Naive thymus-derived CD8-positive, alpha-beta T cell (primary cell): ENCODE measurements at places on chromosomes 5 and 9. TPM values are rescaled to one million over a fixed set of nuclear protein-coding genes. Genes with fewer than 3 reads are reported as not detected.
A peak's percentile ranks its signal among the peaks of the same experiment; 100 is the strongest.

DNA sequence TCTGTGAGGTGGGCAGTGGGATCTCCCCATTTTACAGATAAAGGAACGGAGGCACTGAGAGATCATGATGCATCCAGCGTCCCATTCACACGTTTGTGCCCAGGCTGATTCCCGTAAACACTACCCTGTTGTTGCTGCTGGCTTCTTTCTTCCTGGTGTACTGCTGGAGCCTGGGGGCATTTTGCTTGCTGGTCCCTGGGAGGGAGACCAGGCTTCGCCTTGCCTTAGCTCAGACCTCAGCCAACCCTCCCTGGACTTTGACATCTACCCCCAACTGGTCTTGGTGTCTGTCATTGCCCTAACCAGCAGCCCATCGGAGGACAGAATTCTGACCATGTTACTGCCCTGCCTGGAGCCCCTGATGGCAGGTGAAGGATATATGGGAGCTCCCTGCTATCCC is 82.4 kb downstream of the ZNF618 start:
- no peak for DNase-seq

The TMEM141 gene
- 34.2 TPM for polyA plus RNA-seq

DNA sequence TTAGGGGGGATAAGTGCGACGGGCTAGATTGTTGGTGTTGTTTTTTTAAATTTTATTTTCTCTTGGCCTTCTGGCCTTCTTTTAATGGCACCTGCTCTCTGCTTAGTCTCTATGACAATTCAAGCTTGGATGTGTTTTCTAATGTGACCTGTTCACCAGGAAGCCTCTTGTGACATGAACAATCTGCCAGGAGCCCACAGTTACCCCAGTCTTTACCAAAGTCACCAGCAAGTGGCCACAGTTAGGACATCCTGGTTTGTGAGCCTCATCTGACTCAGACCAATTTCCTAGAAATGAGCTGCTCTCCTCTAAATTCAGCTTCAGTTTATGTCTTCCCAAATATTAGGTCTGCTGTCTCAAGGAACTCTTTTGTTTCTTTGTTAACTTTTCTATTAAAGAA is 135.8 kb downstream of the TLE4 start:
- no peak for DNase-seq

DNA sequence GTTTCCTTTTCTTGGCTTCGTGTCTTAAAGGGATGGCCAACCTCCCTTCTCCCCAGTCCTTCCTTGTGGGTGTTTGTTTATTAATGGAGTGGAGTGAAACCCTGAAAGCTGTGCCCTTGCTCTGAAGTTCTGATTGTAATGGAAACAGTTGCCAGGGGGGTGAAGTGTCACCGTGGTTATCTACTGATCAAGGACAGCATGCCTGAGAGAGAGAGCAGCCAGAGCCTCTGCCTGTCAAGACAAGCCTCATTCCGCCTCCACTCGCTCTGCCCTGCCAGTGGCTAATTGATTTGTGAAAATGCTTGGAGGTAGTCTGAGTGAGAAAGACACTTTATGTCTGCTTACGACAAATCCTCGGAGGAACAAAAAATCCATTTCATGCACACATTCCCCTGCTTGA is 143.7 kb upstream of the SLC30A5 start:
- no peak for DNase-seq

- DNase-seq: no peak
These were observed 610 bp downstream of the GFRA3 start for GRCh38 chr5:138273834-138274188.

DNA sequence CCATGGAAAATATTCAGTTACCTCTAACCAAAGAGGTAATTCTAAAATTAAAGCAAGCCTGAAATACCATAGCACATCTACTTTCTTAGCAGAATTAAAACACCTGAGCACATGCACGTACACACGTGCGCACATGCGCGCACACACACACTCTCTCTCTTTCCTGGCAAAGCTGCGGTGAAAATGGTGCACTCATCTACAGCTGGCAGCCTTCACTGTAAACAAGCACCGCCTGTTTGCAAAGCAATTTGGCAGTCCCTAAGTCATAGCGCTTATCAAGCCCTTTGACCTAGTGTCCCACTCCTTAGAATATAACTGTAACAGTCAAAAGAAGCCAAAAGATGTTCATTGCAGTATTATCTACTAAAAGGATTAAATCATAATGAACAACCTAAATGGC is 278.7 kb downstream of the DENND1A start:
- no peak for DNase-seq

DNA sequence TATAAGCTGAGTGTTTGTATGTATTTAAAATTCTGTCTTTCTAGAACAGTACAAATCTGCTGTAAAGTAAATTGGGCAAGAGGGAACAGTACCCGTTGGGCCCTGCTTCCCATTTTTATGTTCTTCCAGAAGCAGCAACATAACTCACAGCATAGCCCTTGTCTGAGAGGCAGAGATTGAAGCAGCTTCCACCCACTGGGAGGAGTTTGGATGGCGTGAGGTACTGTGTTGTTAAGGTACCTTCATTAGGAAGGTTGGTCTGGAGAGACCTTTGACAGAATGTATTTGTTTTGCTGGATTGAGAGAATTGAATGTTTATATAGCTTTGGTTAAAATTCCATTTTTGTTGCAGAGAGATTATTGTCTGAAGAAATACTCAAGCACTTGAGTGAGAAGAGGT is 24.8 kb downstream of the RAI14 start:
- DNase-seq: no peak

DNA sequence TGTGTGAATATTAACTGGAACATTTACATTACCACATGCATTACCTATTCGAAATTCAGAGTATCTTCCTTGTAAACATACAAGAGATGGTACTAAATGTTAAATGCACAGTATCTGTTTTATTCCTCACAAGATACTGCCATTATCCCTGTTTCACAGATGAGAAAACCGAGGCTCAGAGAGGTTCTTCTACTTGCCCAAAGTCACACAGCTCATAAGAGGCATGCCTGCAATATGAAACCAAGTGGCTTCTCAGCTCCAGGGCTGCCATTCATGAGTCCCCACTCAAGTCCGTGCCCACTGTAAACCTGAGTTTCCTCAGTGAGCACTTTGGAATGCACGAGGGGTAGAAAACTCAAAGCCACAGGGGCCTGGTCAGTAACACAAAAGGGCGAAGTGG is 55.0 kb upstream of the FABP6 start:
- no peak for DNase-seq

- DNase-seq: no peak
These were observed 27.3 kb downstream of the AFAP1L1 start for GRCh38 chr5:149298842-149299404.

DNA sequence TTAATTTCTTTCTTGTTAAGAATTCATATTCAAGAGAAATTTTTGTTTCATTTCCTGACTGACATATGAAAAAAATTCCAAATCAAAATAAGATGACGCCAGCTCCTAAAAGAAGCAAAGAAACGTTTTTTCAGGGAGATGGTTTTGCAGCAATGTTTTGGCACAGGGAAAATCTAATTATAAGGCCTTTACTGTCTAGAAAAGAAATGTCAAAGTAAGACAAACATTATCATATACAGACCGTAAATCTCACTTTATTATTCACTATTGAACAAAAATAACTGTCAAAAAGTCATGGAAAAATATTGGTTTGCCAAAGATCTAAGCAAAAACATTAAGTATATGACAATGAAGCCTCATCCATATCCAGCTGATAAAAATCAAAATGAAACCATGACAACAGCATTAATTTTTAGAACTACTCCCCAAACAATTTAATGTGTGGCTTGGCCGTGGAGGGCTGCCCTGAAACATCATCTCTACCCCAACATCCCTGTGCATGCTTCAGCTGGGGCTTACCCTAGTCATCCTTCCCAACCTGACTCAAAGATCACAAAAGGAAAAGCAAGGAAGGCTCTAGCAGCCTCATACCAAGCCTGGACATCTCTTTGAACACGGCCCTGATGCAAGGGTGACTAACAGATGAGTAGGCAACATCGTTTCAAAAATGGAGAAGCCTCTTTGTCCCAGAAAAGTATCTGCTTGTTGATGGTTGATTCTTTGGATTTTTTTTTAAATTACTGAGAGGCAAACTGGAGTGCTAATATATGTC is 95.6 kb downstream of the ARSB start:
- DNase-seq: no peak

GRCh38 chr9:133333011-133333410 is 3.0 kb downstream of the SURF6 start:
- DNase-seq: no peak

DNA sequence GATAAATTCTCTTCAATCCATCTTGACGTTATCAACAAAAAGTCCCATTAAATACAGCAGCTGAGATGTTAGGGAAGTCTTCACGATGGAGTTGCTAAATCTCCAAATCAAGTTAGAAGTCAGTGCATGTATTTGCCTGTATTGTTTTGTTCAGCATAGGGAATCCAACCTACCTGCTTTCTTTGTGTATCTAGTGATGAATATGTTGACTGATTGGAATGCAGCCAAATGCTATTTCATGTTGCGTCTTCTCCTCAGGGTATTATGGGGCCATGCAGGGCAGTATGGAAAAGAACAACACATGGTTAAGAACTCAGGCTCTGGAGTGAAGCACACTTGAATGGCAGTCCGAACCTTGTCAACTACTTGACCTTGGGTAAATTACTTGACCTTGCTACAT is 529.5 kb upstream of the ZNF462 start:
- DNase-seq: no peak

DNA sequence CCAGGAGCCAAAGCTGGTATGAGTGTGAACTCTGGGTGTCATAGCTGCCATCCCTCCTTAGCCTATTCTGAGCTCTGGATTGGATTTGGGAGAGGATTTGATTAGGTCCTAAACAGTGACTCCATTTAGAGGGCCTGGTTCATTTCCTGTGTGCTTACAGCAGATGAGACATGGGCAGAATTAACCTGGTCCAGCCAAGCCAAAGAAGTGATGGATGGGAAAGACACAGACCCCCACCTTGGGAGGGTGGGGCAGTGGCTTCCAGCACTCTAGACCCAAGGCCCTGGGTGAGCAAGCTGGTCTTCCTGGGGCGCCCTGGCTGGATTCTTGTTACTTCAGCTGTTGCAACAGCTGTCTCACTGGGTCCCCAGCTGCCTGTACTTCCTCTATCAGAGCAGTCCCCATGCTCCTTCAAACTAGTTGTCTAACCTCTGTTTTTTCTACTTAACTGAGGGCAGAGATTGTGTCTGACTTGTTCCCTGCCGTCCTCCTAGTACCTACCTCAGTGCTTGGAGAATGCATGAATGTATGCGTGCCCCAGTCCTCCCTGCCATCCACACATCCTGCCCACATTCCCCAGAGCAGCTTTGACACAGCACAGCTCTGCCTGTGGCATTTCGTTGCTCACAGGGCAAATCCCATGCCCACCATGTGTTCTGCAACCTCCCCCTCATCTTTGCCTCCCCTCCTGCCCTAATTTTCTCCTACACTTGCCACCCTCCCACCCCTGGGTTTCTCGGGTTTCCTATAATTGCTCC is 115.9 kb downstream of the RGS3 start:
- peak; percentile 11 for DNase-seq

DNA sequence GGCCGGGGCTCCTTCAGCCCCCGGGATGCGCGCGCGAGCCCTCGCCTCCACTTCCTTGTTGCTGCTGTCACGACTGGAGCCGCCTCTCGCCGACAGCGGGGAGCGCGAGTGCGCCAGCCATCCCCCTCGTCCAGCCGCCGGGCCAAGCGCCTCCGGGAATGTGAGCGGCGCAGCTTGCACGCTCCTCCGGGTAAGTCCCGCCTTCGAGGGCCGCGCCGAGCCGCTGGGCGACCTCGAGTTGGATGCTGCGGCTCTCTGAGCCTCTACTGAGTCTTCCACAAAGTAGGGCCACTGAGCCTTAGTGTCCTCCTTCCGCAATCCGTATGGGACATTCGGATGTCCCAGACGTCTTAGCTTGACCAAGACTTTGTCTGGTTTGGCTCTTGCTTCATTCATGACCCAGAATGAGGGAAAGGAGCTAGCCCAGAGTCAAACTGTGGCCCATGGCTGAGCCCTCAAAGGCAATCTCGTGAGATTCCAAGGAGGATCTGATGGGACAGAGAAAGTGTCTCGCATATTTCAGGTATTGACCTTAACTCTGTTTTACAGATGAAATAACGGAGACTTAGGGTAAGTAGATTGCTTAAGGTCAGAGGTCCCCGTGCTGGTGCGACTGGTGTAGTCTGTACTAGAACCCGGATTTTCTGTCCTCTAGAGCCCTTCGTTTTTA is 586 bp downstream of the HMGXB3 start:
- no peak for DNase-seq

The ELAVL2 gene
- not detected for polyA plus RNA-seq
